ENCODE measurements at places on chromosomes 5 and 9. TPM values are rescaled to one million over a fixed set of nuclear protein-coding genes. Genes with fewer than 3 reads are reported as not detected.

Gene PLAC8L1
- 0.23 TPM for total RNA-seq

Gene C9orf85
- total RNA-seq, result 11.3 TPM

Gene SLC6A18
- not detected for total RNA-seq

Gene BTNL3
- not detected for total RNA-seq

Gene PCDHA13
- not detected for total RNA-seq

Gene ANKRD34B
- not detected for total RNA-seq

Gene SEC24A
- 11.2 TPM for total RNA-seq
